ENCODE measurements at places on chromosomes 5 and 9.

DNA sequence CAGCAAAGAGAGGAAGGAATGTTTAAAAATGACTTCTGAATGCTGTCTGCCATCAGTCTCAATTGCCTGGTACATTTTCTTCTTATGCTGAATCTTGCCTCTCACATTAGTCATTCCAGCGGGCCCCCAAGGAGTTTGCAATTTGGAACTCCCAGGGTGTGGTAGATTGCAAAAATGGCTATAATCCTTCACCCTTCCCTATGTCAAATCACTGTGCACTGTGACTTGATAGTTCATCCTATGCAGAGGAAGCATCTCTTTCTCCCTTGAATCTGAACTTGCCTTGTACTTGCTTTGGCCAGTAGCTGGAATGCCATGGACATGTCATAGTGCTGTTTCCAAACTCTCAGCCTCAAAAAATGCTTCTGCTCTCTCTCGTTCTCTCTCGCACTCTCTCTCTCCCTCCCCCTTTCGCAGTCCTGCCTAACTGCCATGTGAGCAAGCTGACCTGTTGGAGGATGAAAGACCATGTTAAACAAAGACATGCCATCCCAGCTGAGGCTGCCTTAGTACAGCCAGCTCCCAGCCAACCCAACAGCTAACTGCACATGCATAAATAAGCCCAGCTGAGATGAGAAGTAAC, 284.0 kb upstream of the TLE4 start:
- no peak for DNase-seq

DNA sequence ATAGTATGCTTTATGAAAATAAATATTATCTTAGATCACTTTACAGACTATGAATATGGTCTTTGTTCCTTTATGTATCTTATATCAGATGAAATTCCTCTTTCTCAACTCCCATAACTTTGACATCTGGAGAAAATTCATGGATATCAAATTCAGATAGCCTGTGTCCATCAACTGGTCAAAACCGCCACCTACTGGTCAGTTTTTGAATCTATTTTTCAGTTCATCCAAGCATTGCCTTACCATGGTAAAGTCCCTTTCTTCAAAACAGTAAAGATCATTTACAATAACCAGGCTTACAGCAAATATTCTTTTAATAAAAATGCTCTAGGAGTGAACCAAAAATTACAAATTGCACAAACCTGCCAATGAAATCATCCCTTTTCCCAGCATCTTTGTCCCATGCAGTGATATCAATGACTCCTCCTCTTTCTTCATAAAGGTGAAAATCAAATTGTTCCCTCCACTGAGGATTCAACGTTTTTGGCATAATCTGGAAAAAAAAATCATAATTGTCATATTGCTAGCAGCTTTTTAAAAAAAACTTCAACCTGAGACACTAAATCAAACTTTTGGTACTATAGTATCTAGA, 290.5 kb downstream of the SLF1 start:
- no peak for DNase-seq

DNA sequence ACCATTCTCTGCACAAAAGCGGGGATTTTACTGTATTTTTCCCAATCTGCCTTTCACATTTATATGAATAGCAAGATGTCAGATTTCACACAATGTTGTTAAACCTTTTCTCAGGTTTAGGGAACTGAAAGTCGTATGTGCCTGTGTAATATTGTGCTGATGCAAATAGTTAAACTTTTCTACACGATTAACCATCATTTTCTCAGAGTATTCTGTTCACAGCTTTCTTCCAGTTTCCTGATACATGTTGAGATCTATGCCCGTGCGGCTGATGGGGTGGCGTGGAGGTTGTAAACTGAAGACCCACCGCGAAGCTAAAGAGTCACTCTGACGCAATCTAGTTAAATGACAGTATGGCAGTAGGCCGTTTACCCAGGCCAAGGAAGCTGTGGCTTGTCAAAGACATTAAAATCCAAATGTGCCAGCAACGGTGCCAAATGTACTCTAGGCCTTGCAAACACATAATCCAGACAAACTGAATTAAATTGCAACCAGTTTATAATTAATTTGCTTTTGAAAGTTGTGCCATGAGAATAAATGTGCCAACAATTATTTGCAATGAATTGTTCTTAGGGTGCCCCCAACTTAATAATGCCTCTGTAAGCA, 145.7 kb downstream of the EBF1 start:
- DNase-seq: no peak

GRCh38 chr9:113257863-113258262, 17.5 kb downstream of the CDC26 start:
- DNase-seq: no peak
